ENCODE measurements at places on chromosomes 6 and 20.

GRCh38 chr20:63095718-63096654, 89.2 kb upstream of the BHLHE23 start:
- DNase-seq: no peak

- no peak for DNase-seq
These were observed 64.4 kb downstream of the TULP4 start for GRCh38 chr6:158376631-158377081.

GRCh38 chr6:82836022-82836575, 229.5 kb downstream of the UBE3D start:
- DNase-seq: peak; percentile 5

GRCh38 chr20:37506152-37506725, 14.8 kb upstream of the NNAT start:
- no peak for DNase-seq

- DNase-seq: no peak
These were observed 36.6 kb downstream of the HLA-G start for GRCh38 chr6:29864037-29864810.

DNA sequence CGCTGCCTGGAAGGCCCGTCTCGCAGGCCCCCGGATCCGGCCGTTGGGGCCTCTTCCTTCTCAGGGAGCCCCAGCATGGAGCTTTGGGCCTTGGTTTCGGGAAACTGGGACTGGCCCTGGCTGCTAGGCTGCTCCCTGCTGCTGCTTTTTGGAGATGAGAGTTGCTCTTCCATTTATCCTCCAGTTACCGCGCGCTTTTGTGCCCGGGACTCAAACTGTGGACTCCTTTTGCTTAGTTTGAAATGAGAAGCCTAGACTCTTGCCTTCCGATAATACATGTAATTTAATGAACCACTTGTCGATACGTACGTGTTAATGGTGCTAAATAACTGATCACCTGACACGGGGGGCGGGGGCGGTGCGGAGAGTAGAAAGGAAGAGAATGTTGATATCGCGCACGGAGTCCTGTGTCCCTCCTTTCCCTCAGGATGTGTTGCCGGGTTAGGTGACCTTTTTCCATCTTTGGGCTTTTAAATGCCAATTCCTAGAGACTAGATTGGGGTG, 968 bp downstream of the PHF3 start:
- no peak for DNase-seq

- no peak for DNase-seq
These were observed 28.4 kb upstream of the BAG2 start for GRCh38 chr6:57143690-57144089.

DNA sequence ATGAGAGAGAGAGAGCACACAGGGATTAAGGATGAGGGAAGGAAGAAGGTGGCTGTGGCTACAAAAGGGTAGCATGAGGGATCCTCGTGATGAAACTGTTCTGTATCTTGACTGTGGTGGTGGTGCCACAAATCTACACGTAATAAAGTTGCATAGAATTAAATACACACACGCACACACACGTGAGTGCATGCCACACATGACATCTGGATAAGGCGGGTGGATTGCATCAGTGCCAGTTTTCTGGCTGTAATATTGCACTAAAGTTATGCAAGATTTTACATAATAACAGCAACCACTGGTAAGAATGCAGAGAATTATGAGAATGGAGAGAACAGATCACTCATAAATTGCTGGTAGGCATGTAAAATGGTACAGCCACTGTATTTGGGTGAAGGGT, 16.9 kb upstream of the STK35 start:
- DNase-seq: no peak

DNA sequence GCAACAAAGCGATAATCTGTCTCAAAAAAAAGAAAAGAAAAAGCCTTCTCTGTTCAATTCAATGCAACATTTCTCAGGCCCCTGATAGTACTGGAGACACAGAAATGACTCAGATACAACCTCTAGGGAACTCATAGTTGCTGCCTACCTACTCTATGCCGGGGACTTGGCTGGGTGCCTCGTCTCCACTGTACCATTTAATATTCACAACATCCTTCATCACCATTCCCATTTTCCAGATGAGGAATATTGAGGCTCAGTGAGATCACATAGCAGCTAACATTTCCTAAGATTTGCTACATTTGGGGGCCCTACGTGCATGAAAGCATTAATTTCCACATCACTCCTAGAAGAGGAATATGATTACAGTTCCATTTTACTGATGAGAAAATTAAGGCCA, 7.5 kb downstream of the NOL4L start:
- no peak for DNase-seq

DNA sequence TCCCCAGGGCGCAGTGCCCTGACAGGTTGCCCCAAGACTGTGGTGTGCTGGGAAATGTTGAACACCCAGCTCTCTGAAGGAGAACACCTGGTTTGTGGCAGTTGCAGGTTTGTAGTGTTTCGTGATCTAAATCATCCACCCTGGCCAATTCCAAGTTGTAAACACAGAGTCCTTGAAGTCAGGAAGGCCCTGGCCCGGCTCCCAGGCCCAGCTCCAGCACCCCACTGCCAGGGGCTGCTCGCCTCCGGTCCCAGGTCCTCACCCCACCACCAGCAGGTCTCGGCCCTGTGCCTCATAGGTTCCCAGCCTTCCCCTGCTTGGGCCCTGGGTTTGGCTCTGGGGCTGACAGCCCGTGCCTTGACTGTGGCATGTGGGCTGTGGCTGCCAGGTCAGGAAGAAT, 121.4 kb upstream of the MLN start:
- DNase-seq: no peak

DNA sequence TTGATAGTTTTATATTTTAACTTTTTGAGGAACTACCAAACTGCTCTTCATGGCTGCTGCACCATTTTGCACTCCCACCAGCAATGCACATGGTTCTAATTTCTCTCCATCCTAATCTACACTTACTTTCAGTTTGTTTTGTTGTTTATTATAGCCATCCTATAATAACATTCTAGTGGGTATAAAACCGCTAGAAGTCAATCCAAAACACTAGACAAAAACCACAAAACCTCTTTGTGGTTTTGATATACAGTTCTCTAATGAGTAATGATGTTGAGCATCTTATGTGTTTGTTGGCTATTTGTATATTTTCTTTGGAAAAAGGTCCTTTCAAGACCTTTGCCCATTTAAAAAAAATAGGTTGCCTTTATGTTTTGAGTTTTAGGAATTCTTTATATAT, 5.6 kb downstream of the RPP21 start:
- no peak for DNase-seq

DNA sequence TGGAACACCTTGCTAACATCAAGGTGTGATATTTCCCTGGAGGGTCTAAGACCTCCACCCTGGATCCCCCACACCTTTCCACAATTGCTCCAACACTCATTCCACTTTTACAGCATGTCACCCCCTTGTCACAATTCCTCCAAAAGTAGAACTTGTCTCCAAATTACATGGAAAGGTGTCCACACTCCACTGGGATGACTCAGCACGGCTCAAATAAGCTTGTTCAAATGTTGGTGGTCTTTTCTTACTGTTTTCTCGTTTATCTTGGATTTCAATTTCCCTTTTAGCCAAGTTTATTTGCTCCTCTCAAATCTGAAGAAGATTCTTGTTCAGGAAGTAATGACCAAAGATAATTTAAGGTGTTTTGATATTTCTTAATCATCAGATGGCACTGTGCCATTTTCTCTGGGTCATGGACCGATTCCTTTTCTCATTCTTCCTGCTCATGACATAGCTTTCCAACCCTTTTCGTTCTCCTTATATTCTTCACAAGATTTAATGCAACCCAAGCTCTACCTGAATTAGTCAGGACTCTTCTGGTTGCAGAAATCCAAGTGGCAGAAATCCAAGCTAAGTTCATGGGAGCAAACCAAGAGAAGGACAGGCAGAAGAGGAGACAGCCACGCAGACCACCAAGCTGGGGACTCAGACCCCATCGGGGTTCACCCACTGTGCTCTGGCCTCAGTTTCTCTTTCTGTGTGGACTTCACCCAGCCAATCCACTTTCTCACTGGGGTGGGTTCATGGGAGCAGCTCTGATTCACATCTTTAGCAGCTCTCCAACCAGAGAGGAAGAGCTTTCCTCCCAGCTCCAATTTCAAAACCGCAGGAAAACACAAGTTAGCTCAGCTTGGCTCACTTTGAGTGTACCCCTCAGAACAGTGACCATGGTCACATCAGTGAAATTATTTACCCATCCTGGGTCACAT, 110.5 kb upstream of the CDYL start:
- DNase-seq: no peak

DNA sequence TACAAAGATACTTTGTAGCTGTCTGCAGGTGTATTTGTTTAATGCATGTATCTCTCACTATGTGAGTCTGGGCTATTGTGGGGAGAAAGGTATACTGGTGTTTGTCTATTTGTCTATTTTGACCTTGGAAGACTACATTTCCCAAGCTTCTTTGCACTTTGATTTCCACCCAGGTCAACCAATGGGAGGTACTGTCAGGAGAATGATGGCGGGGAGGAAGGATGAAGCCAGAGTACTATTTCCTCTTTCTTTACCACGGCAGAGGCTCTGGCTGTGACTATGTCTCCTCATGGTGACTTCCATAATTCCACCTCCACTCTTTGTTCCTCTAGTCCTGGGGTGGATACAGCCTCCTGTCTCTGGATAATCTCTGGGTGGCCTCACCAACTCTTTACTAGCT, 23.1 kb downstream of the LBP start:
- DNase-seq: no peak

DNA sequence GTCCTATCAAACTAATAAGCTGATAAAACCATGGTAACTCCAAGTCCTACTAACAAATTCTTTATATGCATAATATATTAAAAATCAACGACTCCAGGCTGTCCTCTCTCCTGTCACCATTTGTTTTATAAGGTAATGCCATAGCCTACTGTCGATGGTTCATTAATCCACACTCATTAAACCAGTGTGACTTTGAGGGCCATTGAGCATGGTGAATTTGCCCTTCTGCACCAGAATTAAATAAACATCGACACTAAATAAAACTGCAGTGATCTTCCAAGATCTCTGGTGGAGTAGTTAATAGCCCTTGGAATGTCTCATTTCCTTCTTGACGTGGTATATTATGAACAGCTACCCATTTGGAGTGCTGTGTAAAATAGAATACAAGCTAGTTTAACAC, 358.5 kb downstream of the CBLN4 start:
- no peak for DNase-seq

DNA sequence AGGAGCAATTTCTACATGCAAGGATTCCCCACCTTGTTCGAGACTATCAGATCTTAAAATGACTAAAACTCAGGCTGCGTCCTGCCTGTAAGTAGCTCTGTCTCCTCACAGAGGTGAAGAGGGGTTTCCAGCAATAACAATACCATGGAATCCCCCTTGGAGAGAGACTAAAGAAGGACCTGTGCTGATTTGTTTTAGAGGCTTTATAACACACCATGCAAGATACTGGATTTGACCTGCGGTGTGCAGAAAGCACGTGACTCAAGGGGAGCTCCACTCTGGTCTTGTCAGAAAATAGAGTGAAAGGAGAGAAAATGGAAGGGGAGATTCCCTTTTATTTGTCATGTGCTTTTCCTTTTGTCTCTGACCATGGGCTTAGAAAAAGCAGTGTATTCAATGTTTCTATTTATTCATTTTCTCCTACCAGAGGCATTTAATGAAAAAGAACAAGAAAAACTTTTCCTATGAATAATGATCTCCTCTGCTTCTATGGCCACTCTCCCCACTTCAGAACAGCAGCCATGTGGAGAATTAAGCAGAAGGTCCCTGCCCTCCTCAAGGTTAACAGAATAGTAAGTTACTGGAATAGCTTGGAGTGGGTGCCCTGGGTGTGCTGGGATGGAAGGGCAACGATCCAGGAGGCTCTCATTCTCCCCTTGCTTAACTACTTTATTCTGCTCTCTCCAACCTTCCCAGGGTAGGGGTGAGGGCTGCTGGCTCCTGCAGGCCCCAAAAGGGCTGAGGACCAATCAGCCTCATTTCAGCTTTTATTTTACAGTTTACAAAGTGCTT, 19.2 kb upstream of the MRPS10 start:
- no peak for DNase-seq

DNA sequence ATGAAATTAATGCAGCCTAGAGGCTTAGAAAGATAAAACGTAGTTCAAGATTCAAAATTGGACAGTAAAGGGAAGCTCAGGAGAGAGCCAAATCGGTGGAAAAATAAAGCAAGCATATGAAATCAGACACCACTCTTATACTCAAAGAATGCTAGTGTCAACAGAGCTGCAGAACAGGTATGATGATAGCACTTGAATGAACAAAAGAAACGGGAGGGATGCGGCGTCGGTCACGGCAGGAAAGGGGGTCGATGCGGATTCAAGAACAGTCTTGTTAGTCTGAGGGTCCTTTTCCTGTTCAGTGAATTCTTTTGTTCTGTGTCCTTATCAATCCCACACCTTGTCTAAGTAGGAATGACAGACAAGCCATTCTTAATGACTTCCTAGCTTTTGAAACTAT, 114.4 kb downstream of the FOXC1 start:
- DNase-seq: no peak

GRCh38 chr6:130683761-130684517, 143.3 kb upstream of the SMLR1 start:
- DNase-seq: no peak

DNA sequence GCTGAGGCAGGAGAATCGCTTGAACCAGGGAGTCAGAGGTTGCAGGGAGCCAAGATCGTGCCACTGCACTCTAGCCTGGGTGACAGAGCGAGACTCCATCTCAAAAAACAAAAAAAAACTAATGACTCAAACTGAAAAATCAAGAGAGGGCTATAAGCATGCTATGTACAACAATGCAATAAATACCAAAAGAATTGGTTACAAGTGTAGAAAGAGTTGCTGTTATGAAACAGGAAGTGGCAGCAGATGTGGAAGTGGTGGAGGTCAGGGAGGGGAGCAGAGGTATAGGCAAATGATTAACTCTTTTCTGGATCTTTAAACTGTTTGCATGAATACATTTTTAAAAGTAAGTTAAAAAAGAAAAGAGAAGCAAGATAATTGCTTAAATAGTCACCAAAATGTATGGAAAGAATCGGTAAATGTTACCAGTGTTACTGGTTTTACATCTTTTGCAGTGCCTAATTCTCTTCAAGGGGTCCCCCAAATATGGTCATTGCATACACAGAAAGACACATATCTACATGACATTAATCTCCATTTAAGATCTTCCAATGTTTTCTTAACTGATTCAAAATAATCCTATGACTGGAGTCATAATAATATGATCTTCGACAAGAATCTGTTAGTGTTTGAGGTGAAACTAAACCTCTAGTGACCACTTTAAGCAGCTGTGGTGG, 15.0 kb downstream of the CALHM6 start:
- DNase-seq: no peak

GRCh38 chr6:9140951-9141460, 705.7 kb upstream of the SLC35B3 start:
- DNase-seq: no peak

- DNase-seq: no peak
These were observed 38.9 kb upstream of the CD2AP start for GRCh38 chr6:47438481-47439347.
